ENCODE measurements at places on chromosomes 13 and 19.

GRCh38 chr19:4937060-4937459 lies 27.8 kb downstream of the UHRF1 start:
- no peak for DNase-seq

DNA sequence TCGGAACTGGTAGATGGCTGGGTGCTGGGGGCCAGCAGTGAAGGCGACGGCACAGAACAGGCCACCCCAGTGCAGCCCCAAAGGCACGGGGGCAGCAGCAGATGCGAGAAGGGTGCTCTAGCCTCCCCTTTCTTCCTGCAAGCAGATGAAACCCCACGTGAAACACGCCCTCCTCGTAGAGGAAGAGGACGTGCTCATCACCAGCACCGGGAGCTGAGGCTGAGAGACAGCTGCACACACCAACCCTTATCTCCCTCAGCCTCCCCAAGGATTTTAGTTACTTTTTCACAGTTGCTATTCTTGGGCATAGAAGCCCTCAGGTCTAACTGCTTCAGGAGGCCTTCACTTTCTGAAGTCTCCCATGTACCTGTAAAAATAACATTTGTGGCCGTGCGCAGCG lies 11.9 kb downstream of the ZNF787 start:
- DNase-seq = no peak

- DNase-seq = no peak
Measured at GRCh38 chr19:46402725-46403124, 10.6 kb downstream of the CCDC8 start.

GRCh38 chr13:32737111-32737571 lies 150.9 kb downstream of the PDS5B start:
- DNase-seq = no peak

- DNase-seq = no peak
Measured at GRCh38 chr19:50567052-50567841, 988 bp downstream of the LRRC4B start.

DNA sequence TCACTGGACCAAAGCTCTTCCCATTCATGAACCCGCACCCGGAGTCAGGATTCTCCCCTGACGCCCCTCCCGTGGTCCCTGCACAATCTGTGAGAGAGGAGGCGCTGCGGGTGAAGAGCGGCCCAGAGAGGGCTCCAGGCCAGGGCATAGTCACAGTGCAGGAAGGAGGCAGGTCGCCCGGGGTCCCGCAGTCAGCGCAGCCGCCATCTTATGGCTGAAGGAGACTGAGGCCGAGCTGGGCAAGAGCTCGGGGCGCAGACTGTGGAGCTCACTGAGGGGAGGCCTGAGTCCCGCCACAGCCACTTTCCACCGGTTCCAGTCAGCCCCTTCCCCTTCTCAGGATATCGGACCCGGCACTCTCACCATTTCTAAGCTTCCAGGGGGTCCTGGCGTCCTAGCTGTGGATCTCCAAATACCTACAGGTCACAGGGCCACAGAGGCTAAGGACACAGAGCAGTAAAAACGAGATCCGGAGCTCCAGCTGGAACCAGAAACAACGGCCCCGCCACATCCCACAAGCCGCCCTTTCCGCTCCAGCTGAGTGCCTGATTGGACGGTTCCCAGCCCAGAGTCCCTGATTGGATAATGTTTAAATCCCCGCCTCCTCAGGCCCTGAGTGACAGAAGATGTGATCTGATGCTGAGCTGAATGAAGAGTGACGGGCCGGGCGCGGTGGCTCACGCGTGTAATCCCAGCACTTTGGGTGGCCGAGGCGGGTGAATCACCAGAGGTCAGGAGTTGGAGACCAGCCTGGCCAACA lies at the start of gene ZNF99:
Gene ZNF99 (minus strand): TSS at position 501 of the 760 bp plus-strand sequence. CDS start 135 bp downstream, at position 366.
- no peak for DNase-seq

- no peak for DNase-seq
Measured at GRCh38 chr19:48617146-48617937, 1.6 kb downstream of the RPL18 start.

GRCh38 chr13:110921209-110921608 lies 6.3 kb upstream of the ANKRD10 start:
- DNase-seq = no peak

DNA sequence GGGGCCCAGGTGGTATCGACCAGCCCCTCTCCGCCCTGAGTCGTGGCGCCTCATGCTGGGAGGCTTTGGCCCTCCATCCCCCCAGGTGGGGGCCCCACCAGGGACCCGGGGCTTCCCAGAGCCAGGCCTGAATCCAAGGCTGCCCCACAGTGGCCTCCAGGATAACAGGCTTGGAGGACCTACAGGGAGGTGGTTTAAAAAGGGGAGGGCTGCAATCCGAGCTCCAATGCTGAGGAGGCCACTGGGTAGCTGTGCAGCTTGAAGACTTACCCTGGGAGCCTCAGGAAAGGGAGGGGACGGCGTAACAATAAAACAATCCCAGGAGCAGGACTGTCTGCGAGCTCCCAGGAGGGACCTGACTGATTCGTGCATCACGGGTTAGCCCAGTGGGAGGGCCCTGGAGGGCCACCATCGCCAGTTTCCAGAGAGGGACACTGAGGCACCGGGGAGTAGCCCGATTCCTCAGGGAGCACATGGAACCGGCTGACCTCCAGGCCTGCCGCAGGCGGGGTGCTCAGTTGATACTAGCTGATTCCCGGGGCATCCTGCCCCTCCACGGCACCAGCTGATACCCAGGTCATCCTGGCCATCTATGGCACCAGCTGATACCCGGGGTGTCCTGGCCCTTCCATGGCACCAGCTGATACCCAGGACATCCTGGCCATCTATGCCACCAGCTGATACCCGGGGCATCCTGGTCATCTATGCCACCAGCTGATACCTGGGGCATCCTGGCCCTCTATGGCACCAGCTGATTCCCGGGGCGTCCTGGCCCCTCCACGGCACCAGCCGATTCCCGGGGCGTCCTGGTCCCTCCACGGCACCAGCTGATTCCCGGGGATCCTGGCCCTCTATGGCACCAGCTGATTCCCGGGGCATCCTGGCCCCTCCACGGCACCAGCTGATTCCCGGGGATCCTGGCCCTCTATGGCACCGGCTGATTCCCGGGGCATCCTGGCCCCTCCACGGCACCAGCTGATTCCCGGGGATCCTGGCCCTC lies 3.7 kb upstream of the C2CD4C start:
- DNase-seq = no peak
